NB4 (cell line): ENCODE measurements at places on chromosomes 2 and 18.
A peak's percentile ranks its signal among the peaks of the same experiment; 100 is the strongest.

GRCh38 chr2:28644760-28645159, 106.9 kb upstream of the PPP1CB start:
- DNase-seq = no peak

DNA sequence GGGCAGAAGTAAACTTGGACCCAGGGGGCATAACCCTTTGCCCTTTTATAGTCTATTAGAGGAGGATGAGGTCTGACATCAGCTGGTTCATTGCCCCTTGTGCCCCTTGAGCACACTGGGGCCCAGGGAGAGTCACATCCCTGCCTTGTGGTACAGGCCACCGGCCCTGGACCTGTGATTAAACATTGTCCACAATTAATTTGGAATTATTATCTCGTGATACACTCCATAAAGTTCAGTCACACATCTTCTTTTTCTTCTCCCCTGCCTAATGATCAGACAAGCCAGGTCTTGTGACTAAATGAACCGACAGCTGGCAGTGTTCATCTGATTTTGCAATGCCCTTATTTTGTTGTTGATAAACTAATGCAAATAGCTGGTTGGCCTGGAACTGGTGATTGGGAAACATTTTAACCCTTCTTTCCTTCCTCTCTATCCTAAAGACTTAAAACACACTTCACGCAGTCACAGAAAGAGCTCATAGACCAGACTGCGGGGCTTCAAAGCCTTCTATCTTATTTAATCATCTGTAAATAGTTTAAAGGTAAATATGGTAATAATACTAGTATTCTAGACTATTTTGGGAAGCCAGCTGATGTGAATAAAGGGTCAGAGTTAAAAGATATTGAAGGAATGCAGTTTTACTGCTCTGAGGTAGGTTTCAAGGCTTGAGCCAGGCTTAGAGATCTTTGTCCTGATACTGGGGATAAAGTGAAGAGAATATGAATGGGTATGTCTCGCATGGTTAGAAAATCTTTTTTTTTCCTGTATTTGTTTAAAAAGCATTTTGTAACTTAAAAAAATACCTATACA, 13.4 kb downstream of the IL1R1 start:
- DNase-seq = peak; percentile 44

DNA sequence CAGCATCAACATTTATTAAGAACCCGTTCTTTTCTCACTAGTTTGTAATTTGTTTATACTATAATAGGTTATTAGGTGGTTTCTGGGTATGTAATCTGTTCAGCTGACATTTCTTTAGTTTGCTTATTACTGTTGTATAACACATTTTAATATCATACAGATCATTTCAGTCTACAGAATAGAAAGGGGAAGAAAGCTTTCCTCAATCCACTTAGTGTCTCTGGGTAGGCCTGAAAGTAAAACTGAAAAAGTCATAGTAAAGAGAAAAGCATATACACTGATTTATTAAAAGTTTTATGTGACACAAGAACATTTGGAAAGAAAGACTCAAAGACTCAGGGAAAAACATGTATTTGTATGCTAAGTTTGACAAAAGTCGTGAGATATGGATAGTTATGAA, 16.8 kb upstream of the KCNJ3 start:
- DNase-seq = no peak

- DNase-seq = no peak
Observed at GRCh38 chr18:79069717-79070151, 540 bp downstream of the ATP9B start.

DNA sequence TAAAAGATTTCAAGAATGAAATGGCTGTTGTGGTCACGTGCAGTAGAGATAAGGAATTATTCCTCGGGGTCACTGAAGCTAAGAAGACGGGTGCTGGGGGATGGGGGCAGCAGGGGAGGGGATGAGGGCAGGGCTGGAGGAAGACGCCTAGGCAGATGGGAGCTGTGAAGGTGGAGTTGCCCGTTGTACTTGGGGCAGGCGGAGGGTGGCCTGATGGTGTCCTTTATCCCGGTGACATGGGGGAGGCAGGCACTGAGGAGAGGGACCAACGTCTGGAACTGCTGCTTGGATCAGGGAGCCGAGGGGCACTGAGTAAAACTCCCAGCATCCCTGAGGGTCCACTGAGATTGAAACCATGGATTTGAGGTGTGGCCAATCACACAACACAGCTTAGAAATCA, 64.9 kb downstream of the ZCCHC2 start:
- DNase-seq = no peak

- no peak for DNase-seq
Observed at GRCh38 chr2:17615147-17615546, 74.7 kb downstream of the VSNL1 start.

DNA sequence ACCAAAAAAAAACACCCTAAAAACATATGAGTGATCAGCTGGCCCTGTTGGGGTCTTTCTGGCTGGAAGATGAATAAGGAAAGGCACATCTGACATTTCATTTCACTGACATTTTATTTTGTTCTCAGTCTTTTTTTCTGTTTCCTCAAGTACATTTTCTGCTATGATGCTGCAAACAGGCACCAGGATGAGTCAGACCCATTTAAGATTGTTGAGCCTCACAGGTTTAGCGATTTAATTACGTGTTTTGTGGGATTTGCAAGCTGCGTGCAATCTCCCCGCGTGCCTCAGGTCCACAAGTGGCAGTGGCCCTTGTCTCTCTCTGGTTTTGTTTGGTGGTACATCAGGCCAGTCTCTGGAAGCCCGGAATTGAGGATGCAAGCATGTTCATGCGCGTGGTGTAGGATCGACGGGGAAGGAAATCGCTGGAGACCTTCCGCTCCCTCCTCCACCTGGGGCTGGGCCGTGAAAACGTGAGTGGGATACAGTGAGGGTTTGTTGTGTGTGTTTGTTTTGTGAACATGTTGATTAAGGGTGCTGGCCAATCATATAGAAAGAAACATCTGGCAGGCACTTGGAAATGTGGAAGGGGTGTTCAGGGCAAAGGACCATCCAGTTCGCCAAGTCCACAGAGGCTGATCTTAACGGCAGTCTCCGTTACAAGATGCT, 120.2 kb upstream of the ZNF516 start:
- peak; percentile 44 for DNase-seq

DNA sequence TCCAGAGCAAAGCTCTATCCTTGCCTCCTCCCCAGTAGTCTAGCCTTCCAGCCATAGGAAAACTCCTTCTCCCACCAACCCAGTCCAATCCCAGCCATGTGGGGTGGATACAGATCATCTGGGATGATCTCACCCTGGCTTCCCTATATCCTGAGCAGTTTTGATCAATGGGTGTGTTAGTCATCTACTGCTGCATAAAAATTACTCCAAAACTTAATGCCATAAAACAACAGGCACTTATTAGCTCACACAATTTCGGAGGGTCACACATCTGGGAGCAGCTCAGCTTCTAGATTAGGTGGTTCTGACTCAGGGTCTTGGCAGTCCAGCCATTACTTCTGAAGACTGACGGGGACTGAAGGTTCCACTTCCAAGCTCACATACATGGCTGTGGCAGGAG, 190.4 kb downstream of the SPP2 start:
- no peak for DNase-seq

DNA sequence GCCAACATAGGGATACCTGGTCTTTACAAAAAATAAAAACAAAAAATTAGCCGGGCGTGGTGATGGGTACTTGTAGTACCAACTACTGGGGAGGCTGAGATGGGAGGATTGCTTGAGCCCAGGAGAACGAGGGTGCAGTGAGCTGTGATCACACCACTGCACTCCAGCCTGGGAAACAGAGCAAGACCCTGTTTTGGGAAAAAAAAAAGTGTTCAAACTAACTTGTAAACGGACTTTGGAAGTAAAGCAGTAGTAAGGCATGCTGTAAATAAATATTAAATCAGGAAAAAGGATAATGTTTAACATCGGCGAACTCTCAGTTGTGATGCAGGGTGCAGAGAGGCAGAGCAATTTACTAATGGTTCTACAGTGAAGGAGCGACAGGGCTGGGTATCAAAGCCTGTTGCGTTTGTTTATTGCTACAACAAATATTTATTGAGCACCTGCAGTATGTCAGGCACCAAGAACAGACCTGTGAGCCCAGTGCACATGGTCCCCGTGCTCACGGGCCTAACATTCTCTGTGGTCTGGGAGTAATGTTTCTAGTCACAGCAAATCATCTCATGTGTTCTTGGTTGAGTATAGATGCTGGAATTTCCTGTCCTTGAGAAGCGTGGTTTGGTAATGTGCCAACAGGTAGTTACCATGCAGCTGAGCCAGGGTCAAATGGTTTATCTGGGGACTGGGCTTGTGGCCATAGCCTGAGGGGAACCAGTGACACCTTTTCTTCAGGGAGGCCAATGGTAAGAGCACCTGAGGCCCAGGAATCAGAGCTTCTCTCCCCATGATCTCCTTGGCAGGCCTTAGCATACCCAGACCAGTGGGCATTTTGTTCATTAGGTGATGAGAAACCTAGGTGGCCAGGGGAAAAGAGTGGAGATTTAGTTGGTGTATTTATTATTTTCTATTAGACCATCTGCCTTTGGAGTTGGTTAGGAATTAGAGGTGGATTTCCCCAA, 27.9 kb upstream of the GREB1 start:
- DNase-seq = no peak

DNA sequence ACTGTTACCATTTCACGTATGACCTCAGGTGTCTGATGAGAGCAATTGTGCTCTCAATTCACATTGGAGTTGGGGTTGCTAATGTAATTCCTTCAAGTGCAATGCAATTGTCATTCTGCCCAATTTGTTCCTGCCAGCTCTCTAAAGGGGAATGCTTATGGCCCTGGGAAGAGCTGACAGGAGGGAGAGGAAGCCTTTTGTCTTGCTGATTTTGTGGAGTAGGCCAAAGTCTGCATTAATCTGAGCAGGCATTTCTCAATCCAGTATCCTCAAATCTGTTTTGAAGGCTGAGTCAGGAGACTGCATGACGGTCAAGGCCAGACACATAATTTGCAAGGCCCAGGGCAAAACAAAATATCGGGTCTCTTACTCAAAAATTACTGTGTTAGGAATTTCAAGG, 326.4 kb upstream of the SPHKAP start:
- DNase-seq = no peak

DNA sequence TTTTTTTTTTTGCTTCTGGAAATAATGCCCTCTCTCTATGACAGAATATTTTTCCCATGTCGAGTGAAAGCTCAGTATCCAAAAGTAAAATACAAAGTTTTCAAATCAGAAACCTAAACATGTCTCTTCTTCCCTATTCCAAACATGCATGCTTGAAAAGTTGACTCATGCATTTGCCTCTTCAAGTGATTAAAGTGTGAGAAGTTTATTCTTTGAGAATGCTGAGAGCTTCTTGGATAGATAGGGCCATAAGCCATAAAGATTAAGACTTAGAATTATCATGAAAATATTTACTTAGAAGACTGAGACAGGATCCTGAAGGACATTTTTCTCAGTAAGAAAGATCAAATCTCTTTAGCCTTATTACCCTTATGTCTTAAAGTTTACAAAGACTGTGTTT, 98.6 kb upstream of the EPB41L5 start:
- no peak for DNase-seq

GRCh38 chr2:96260387-96261260, 5.2 kb downstream of the TMEM127 start:
- peak; percentile 90 for DNase-seq

DNA sequence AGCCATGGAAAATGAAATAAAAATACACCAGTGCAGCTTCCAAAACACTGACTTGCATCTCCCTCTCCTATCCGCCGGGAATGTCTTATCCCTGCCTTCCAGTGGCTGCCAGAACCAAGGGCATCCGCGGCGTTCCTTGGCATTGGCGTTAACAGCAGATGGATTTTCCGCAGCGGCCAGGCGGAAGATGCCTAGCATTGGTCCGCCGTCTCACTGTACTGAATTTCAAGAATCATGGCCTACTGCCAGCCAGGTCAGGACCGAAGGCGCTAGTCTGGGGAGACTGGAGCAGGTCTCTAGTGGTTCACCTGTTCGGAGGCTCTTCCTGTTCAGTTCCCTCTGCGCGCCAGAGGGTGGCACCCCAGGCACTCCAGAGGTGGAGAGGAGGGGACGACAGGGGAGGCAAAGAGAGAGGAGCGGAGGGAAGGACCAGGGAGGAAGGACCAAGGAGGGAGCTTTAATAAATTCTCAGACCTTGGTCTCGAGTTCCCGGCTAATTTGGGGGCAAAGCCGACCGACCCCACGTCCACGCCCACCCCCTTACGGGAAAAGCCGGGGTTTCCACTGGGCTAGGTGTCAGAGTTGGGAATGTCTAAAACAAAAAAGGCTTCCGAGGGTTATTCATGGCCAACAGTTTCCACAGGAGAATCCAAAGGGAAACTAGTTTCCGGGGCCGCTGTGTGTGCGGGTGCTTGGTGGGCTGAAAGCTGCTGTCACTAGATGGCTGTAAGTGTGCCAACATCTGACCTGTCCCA, 3.7 kb upstream of the BCL2L11 start:
- peak; percentile 85 for DNase-seq

DNA sequence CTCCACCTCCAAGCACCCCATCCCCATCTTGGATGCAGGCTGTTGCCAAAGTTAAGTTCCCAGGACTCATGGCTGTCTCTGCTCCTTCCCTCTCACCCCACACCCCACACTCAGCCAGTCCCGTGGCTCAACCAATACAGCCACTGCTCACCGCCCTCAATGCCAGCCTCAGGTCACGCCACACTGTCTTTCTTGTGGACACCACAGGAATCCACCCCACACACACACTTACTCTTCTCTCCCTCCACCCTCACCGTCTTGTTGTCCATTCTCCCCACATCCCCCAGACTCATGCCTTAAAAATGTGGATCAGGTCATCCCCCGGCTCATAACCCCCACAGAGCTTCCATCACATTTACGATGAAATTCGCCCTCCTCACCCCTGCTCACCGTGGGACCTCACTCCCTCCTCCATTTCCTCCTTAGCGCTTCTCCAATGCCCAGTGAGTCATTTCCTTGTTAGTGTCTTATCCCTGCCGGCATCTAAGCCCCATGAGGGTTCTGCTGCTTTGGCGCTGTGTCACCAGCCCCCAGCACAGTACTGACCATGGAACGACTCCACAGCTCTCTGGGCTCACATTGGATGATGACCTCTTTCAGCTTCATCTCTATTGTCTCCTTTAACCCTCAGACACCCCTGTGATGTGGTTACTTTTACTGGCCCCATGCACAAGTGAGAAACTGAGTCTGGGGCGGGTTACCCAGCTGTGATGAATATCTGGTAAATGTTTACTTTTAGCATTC, 13.8 kb downstream of the MLPH start:
- peak; percentile 87 for DNase-seq

DNA sequence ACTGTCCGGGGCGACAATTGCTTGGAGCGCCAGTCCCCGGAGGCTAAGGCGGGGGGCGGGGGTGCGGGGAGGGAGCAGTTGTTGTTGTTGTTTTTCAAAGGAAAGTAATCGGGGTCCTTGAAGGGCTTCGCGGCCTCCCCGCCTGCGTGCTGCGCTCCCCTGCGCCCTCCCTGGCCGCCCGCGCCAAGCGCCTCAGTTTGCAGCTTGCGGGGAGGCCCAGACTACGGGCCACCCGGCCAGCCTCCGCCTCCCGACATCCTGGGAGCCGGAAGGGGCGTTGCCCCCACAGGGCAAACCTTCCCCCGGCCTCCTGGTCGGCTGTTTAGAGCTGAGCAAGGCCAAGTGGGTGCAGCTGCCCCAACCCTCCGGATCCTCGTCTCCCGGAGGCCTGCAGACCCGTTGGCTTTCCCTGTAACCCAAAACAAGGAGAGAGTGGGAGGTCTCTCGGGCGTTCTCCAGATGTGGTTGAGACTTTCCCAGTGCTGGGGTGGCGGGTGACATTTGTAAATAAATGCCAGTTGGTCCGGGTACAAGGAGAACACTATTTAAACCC, 3.7 kb upstream of the SIX3 start:
- DNase-seq = peak; percentile 97

- no peak for DNase-seq
Observed at GRCh38 chr18:11392292-11392691, 217.1 kb upstream of the SLC35G4 start.

GRCh38 chr2:17270894-17271293, 247.3 kb downstream of the RAD51AP2 start:
- DNase-seq = peak; percentile 52

GRCh38 chr18:56709463-56709862, 58.3 kb downstream of the WDR7 start:
- DNase-seq = peak; percentile 72
